Chondrocyte (in vitro differentiated cells): ENCODE measurements at places on chromosomes 1 and 21.
A peak's percentile ranks its signal among the peaks of the same experiment; 100 is the strongest.

DNA sequence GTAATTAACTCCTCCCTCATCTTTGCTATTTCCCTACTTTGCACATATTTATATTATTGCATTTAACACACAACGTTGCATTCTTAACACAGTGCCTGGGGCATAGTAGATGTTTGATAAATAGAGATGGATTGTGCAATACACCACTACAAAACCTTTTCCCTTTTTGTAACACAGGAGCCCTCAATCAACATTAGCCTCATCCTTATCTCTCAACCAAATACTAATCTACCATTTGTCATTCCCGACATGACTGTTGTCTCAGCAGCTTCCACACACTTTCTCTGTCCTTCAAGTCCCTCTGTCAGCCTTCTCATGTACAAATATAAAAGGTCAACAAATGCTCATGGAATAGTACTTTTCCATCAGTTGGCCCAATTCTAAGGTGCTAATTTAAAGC, 78.9 kb upstream of the KCNK2 start:
- DNase-seq, result no peak

- no peak for DNase-seq
Measured at GRCh38 chr1:1748686-1749321, 24.6 kb upstream of the CDK11A start.

DNA sequence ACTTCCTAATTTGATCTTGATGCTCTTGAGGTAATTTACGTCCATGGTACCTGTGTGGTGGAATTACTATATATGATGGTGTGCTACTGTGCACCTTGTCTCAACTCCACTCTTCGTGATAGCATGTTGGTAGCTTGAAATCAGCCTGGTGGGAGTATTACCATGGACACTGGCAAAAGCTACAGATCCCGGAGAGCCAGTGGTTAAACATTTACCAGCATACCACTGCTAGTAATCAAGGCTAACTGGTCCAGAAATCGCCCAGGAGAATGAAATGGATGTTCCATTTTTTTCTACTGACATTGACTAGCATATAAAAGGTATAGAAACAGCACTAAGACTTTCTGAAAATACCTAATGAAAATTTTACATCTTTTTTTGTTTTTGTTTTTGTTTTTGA, 30.6 kb downstream of the ELK4 start:
- no peak for DNase-seq

GRCh38 chr1:17440074-17440826, 773 bp upstream of the RCC2 start:
- no peak for DNase-seq

- no peak for DNase-seq
Measured at GRCh38 chr1:186463511-186463910, 2.6 kb upstream of the PDC start.

GRCh38 chr1:201602413-201603265, 63.7 kb downstream of the NAV1 start:
- DNase-seq, result no peak

DNA sequence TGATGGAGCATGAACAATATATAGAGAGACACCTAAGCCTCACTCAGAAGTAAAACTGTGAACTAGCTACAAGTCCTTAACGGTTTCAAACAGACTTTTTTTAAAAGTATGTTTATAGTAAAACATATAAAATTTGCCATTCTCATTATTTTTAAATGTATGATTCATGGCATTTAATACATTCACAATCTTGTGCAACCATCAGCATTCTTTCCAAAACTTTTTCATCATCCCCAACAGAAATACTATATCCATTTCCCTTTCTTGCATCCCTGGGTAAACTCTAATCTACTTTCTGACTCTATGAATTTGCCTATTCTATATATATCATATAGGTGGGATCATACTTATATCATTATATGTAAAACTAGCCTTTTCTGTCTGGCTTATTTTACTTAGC, 25.5 kb downstream of the EVI5 start:
- no peak for DNase-seq

- no peak for DNase-seq
Measured at GRCh38 chr1:217014066-217014465, 290.8 kb upstream of the ESRRG start.

GRCh38 chr1:191086910-191087309, 609.2 kb upstream of the BRINP3 start:
- no peak for DNase-seq

- DNase-seq, result no peak
Measured at GRCh38 chr1:96360036-96360795, 361.4 kb upstream of the PTBP2 start.

DNA sequence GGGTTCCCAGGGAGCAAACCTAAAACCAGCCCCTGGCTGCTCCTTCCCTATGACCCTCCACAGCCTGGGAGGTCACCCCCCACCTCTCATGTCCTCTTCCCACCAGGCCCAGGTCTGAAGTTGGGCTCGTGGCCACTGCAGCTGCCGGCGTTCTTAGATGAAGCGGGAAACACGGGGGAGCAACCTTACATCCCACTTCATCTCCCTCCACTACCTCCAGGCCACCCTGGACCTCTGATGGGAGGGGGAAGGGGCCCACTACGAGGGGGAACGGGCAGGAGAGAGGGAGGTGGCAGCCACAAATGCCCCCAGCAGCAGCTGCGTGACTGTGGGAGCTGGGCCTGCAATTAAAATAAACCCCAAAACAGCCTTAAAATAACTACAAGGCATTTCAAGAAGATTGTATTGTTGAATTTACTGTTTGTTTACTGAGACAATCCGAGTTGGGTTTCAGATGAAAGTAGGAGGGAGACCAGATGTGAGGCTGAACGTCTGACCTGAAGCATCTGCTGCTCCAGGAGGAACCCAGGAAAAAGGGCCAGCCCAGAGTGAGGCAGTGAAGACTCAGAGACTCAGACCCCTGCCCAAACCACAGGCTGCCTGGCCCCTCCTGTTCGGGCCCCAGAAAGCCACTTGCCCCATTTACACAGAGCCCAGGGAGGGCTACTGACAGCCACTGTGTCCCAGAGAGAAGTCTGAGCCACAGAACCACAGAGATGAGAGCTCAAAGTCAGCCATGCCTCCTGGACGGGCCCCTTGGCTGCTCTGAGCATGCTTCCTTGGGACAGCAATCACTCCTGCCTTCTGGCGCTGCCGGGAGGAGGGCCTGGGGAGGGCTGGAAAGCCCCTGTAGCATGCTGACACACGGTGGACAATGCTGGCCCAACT, 59.8 kb downstream of the GLIS1 start:
- no peak for DNase-seq

- DNase-seq, result no peak
Measured at GRCh38 chr1:8777867-8778266, 39.6 kb downstream of the RERE start.

- no peak for DNase-seq
Measured at GRCh38 chr1:192598589-192598988, 23.0 kb downstream of the RGS1 start.

GRCh38 chr21:43984905-43985689, 27.0 kb upstream of the TRAPPC10 start:
- no peak for DNase-seq

DNA sequence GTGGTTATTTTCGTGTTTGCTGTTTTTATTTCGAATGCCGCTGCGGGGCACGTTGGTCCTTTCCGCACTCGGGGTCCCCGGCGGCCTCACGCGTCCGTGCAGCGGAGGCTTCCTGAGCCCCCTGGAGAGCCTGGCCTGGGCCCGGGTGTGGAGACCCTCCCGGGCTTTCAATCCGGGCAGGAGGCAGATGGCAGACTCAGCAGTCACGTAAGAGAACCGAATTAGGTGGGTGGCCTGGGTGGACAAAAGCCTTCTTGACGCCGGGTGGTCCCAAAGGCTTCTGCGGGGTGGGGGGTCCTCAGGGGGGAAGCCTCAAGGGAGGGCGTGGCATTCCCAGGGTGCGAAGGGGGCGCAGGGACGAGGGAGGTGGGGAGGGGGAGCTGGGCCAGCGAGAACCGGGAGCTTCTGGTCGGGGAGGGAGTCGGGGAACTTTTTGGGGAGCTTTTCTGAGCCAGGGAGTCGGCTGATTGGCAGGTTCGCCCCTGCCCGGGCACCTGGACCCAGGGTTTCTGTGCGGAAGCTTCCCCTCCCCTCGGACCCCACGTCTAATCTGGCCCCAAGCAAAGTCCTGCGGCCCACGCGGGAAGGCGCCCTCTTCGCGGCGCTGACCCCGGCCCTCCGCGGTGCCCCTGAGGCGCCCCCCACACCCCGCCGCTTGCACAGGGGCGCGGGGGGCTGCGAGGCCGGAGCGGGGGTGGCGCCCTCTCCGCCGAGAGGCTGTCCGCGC, 1.3 kb upstream of the HES4 start:
- no peak for DNase-seq

- DNase-seq, result no peak
Measured at GRCh38 chr1:145826030-145826429, 2.0 kb downstream of the POLR3C start.

DNA sequence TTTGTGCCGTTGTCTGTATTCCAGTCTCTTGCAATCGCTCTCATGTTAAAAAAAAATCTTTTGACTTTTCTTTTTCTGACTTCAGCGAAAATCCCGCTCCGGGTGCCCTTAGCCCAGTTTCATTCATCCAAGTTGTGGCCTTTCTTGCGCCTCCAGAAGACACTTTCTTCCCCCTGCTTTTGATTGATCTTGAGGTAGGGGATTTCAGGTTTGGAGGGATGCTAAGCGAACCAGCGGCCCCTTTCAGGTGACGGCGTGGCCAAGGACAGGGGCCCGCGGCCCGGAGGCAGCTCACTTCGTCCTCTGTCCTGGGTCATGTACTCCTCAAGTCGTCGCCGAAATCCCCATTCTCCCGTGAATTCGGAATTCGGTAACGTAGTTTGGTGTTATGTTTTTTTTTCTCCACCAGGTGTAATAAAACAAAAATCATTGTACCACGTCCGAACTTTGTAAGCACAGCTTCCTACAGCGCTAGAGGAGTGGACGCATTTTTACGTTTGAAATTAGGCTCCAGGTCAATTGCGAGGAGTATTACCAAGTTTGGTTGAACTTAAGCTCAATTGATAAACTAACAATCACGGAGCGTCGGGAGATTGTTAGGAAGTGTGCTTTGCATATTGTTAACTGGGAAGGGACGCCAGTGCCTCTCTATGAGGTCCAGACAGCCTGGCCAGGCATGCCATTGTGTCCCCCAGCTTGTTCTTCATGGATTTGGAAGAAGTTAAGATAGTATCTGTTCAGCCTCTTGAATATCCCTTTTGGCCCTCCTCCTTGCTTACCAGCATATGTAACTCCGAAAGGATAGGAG, 1.1 kb downstream of the MRPS6 start:
- DNase-seq, result no peak

- no peak for DNase-seq
Measured at GRCh38 chr1:12666141-12666735, 22.4 kb downstream of the AADACL4 start.

DNA sequence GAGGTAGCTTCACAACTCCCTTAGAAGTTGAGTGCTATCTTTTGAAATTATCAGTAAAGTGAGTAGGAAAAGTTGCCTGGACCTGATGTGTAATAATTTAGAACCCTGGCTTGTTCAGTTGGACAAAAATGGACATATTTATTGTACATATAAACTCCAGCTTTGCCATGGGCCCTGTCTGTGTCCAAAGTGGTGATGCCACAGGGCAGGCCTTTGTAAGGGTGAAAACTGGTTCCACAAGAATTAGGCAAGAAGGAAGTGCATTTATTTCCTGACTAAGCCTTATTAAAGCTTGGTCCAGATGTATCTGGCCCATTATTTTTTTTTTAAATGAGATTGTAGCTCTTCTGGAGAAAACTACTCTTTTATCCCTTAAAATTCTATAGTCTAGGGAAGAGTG, 47.9 kb downstream of the MACO1 start:
- DNase-seq, result no peak

- DNase-seq, result no peak
Measured at GRCh38 chr21:35170244-35170643, 121.1 kb upstream of the RUNX1 start.

- DNase-seq, result no peak
Measured at GRCh38 chr1:222656391-222657155, 38.7 kb downstream of the MIA3 start.

- peak; percentile 74 for DNase-seq
Measured at GRCh38 chr21:45560106-45561021, 18.1 kb upstream of the SLC19A1 start.

DNA sequence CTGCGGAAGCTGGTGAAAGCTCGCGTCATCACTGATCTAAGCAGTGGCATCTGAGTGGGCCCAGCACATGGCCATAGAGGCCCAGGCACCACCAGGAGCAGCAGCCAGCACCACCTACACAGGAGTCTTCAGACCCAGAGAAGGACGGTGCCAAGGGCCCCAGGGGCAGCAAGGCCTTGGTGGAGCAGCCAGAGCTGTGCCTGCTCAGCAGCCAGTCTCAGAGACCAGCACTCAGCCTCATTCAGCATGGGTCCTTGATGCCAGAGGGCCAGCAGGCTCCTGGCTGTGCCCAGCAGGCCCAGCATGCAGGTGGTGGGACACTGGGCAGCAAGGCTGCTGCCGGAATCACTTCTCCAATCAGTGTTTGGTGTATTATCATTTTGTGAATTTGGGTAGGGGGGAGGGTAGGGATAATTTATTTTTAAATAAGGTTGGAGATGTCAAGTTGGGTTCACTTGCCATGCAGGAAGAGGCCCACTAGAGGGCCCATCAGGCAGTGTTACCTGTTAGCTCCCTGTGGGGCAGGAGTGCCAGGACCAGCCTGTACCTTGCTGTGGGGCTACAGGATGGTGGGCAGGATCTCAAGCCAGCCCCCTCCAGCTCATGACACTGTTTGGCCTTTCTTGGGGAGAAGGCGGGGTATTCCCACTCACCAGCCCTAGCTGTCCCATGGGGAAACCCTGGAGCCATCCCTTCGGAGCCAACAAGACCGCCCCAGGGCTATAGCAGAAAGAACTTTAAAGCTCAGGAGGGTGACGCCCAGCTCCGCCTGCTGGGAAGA, 3.2 kb upstream of the ARTN start:
- DNase-seq, result no peak

- no peak for DNase-seq
Measured at GRCh38 chr1:63318201-63318979, 4.0 kb upstream of the FOXD3 start.

DNA sequence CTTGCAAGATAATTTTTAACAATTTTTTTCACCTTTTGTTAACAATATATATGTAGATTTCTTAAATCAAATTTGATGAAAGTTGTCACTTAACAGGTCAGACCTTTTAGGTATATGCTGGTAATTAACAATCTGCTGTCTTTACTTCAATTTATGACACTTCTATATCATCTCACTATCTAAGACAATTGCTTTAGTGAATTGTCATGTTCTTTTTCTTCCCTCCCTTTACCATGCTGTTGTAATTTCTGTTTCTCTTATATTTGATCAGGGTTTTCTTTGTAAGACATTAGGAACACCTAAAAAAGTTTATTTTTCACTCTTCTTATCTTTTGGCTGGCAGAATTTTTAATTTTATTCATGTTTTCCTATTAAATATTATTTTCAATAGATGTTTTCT, 2.0 kb downstream of the IFI16 start:
- DNase-seq, result no peak

- no peak for DNase-seq
Measured at GRCh38 chr1:67723620-67724019, 38.6 kb downstream of the GADD45A start.

GRCh38 chr1:156945881-156946661, 25.6 kb downstream of the LRRC71 start:
- no peak for DNase-seq

- no peak for DNase-seq
Measured at GRCh38 chr1:231918239-231919015, 291.8 kb downstream of the DISC1 start.
